ENCODE measurements at places on chromosomes 11 and 22. TPM values are rescaled to one million over a fixed set of nuclear protein-coding genes. Genes with fewer than 3 reads are reported as not detected.

The IGLL5 gene
- not detected for total RNA-seq

The ISX gene
- not detected for total RNA-seq

The NCR3LG1 gene
- 2.6 TPM for total RNA-seq

The PDHX gene
- total RNA-seq, result 27.5 TPM

The IFITM10 gene
- 2.1 TPM for total RNA-seq

The OR52M1 gene
- total RNA-seq, result not detected

The MYRF gene
- total RNA-seq, result 20.8 TPM

The SLN gene
- total RNA-seq, result 1.6 TPM

The ART5 gene
- total RNA-seq, result 0.27 TPM

The ASCL2 gene
- 0.07 TPM for total RNA-seq

The ALDH3B2 gene
- not detected for total RNA-seq

The ATL3 gene
- total RNA-seq, result 34.0 TPM

The KCNJ1 gene
- total RNA-seq, result not detected

The TRIM51 gene
- total RNA-seq, result not detected

The ETS1 gene
- 31.9 TPM for total RNA-seq

The C11orf86 gene
- total RNA-seq, result 97.2 TPM

The HEPHL1 gene
- not detected for total RNA-seq

Measured in A549 treated with GW870086 at 1 μM for 4 hours (cell line).